Foreskin keratinocyte (primary cell): ENCODE measurements at places on chromosomes 4 and X. TPM values are rescaled to one million over a fixed set of nuclear protein-coding genes. Genes with fewer than 3 reads are reported as not detected.

- no peak for DNase-seq
Observed at GRCh38 chrX:110568441-110568840, 209.8 kb downstream of the RTL9 start.

DNA sequence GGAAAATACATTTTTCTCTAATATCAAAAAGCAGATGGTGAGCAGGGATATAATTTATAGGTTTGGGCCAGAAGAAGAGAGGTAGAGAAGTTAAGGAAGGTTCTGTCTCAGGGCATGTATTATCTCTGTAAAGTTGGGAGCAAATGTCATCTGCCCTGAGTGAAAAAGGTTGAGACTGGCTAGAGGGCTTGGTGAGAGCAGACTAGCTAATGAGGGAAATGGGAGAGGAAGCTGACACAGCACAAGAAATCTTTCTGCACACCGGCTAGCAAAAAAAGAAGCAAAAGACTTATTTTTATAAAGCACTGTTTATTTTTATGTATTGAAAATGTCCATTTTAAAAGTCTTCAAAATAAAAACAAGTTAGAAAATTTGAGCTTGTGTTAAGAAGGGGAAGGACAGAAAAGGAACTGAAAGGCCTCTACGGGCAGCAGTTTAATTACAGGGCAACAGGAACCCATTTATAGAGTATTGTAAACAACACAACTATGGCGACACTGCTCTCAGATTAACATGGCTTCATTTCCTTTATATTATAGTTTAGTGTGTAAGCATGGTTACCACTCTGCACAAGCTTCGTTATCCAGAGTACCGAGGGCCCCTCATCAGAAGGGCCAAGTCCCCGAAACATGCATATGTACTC lies 17.4 kb downstream of the CD40LG start:
- no peak for DNase-seq

DNA sequence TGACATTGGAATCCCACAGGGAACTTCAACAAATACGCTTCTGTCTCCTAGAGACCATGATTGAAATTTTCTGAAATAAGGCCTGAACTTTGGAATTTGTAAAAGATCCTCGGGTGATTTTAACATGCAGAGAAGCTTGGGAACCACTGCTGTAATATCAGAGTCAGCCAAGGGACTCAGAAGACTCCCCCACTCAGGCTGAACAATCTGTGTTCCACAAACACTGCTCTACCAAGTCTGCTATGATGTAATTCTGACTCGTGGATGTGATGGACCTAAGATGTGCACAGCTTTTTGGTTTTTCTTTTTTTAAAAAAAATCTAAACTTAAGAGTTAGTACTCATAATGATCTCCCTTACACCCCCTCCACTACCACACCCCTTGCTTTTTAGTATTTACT lies 26.0 kb downstream of the LRP2BP start:
- no peak for DNase-seq

DNA sequence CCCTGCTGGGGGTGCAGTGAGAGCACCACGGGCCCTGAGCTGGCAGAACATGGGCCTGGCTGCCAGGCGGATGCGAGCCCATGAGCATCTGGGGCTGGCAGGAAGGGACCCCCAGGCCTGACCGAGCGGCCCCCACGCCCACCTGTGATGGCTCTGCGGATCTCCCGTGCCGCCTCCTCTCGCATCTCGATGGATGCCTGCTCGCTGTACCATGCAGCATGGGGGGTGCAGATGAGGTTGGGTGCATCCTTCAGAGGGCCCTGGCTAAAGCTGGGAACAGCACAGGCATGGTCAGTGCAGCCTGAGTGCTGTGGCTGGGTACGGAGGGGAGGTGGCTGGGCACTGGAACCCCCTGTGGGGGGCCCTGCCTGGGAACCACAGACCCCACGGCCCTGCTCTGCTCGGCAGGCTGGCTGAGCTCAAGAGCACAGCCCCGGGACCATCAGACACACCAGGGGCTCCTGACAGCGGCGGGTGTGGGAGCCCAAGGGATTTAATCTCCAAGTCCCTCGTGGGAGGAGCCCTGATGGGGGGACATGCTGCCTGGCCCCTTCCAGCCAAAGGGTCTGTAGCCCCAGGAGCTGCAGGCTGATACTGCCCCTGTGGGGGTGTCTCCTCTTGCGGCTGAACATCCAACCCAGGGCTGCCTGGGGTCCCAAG lies 35.5 kb downstream of the CTBP1 start:
- no peak for DNase-seq

GRCh38 chr4:73855406-73855805 lies 2.3 kb downstream of the PF4V1 start:
- no peak for DNase-seq

DNA sequence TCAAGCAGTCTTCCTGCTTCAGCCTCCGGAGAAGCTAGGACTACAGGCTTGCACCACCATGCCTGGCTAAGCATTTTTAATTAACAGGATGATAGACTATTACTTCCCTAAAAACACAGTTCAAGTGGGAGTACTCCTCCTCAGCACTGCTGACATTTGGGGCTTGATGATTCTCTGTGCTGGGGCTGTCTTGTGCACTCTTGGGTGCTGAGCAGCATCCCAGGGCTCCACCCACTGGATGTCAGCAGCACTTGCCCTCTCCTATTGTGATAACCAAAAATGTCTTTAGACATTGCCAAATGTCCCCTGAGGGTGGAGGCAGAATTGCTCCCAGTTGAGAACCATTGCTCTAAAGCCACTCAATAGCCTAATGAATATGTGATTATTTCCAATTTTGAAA lies 60.4 kb downstream of the CLCN4 start:
- no peak for DNase-seq

- DNase-seq = no peak
Observed at GRCh38 chr4:129176864-129177263, 80.9 kb downstream of the C4orf33 start.

DNA sequence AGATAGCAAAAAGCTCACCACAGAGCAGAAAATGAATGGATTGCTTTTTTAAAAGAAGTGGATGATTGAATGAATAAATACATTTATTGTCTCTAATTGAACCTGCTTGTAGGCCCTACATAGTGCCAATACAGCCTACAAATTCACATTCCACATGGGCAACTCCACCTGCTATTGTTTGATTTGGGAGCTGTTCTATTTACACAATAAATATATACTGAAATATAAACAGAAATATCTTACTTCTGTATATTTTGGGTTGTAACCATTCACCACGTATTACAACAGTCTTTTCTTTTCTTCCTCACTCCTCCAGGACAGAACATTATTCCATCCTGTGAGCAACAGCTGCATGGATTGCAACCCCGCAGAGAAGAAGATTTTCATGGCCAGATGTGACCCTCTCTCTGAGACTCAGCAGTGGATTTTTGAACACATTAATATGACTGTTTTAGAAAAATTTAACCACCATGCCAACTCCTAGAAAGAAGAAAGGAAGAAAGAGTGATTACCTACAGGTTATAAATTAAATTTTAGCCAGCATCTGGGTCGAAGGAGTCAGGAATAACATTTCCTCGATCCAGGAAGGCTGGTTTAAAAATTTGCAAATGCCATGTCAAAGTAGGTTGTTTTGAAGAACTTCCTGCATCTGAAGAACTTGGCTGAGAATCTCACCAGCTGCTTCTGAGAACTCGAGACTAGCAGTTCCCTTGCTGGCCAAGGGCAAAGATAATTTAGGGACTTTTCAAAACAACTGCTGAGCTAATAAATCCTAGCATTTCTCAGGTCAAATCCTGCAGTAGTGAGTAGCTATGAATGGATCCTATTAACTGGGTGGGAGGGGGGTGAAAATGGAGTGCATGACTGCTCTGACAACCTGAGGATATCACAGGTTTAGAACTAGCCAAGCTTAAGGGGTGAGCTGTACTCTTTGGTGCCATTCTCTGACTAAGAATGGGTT lies 128.7 kb upstream of the GALNT7 start:
- no peak for DNase-seq

DNA sequence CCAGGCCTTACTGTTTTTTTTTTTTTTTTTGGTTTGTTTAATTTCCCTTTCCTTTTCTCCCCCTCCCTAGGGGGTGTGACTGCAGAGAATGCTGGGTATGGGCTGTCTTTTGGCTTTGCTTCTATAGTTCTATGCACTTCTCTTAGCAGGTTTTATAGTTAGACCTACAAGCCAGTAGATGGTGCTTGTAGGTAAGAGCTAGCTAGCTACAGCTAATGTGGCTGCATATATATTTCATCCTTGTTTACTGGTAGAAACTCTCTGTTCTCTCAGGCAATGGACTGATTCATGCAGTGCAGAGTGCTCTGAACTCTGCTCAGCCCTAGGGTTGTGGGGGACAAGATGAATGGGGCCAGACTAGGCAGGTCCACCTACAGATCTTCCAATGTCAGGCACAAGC lies 246.4 kb downstream of the SH2D1A start:
- DNase-seq = no peak

GRCh38 chrX:32745323-32745722 lies 466.0 kb downstream of the DMD start:
- DNase-seq = peak; percentile 13

DNA sequence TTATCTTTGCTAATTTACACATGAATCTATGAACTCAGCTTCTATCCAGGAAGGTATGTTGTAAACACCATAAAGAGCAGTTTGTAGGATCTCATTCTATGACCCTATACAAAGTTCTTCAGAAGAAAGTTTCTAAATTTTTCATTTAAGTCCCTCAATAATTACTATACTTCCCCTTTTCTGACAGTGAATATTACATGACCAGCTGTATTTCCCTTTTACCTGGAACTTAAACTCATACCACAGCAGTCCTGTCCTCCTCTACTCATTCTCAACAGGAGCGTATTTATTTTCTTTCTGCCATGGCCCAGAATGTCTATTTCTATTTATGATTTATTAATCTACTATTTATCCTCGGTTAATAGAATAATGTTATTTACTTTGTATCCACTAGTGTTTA lies 15.8 kb downstream of the RASGEF1B start:
- DNase-seq = no peak

DNA sequence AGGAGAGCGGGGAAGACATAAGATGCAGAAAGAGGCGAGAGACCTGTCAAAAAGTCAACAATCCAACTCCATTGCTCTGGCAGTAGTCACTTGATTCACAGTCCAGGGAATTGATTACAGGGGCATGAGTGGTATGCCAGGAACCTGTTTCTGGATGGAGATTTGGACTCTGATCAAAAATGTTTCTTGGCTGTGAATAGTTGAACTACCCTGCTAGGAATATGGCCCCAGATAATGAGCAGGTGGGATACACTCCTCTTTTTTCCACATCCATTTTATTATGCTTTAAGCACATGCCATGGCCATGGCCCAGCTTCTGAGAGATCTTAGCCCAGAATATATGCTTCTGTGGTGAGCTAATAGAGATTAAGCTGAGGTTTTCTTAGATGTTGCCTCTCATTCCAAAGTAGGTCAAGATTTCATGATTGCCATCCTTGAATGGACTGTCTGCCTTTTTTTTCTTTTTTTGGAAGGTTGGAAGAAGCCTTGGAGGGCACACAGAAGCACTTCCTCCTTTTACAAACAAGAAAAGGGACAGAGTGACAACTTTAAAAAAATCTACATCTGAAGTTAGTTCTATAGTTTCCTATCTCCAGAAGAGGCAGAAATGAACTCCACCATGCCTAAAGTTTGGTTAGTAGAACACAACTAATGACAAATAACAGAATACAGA lies 121.9 kb downstream of the KIT start:
- no peak for DNase-seq

DNA sequence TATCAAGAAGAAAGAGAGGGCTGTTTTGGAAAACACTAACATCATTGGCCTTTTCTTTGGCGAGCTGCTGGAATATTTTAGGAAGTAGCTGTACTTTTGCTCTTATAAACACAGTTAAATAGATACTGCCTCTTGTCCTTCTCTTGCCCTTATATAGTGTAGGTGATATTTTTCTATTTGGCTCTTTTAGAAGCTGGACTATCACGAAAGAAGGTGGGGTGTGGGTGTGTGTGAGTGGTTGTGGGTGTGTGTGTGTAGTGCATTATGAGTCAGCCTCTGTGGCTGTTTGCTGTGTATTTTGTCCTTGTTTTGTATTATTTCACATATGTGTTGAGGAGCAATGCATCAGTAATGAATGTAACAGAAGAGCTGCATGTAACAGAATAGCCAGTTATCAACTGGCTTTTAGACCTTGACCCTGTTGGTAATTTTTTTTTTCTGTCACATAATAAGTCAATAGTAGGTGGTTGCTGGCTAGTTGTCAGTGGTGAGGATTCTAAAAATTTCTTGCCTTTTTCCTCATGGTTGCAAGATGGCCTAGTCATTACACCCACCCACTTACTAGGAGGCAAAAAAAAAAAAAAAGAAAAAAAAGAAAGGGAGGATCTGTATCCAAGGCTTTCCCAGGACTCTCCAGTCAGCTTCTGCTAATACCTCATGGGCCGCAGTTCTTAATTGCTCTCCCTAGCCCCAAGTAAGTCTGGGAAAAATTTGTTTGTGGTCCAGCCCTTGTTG lies 23.8 kb downstream of the ARHGAP10 start:
- DNase-seq = no peak

GRCh38 chr4:72449705-72450104 lies 119.3 kb downstream of the ADAMTS3 start:
- DNase-seq = no peak

GRCh38 chrX:134388161-134389109 lies 71.5 kb upstream of the HPRT1 start:
- DNase-seq = no peak

DNA sequence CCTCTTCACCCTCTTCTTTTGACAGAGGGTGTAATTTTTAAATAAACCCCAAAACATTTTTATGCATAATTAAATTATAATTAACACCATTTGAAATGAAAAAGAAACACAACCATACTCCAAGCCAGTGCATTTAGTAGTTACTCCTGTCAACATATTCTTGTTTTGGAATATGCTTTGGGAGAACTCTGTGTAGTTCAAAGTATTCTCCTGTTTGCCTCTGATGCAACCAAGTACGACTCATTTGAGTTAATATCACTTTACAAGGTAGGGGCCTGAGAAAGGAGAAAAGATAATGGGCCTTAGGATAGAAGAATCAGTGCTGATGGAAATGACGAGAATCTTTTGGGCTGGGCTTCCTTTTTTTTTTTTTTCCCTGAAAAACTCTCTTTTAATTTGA lies 2.7 kb downstream of the PTPN13 start:
- no peak for DNase-seq

TMPRSS11B gene
- polyA plus RNA-seq = 0.01 TPM in 1 of 2 replicates, not detected in the other

STOX2 gene
- 0.14 and 0.24 TPM in 2 replicates for polyA plus RNA-seq

PCDH18 gene
- polyA plus RNA-seq = 0.04 and 0.10 TPM in 2 replicates

UGT2B10 gene
- polyA plus RNA-seq = not detected in 2 replicates

RPA4 gene
- polyA plus RNA-seq = 0.02 TPM in 1 of 2 replicates, not detected in the other

GTPBP6 gene
- 49.1 and 55.4 TPM in 2 replicates for polyA plus RNA-seq

TAF7L gene
- polyA plus RNA-seq = 0.06 TPM in 1 of 2 replicates, not detected in the other

CCDC120 gene
- polyA plus RNA-seq = 7.3 and 7.8 TPM in 2 replicates

PAGE5 gene
- not detected in 2 replicates for polyA plus RNA-seq
